EH (cell line): ENCODE measurements at places on chromosomes 12 and 14.

GRCh38 chr12:114190971-114191370, 215.0 kb downstream of the TBX5 start:
- DNase-seq = no peak

GRCh38 chr12:53201639-53202038, 5.4 kb downstream of the ITGB7 start:
- DNase-seq = no peak

DNA sequence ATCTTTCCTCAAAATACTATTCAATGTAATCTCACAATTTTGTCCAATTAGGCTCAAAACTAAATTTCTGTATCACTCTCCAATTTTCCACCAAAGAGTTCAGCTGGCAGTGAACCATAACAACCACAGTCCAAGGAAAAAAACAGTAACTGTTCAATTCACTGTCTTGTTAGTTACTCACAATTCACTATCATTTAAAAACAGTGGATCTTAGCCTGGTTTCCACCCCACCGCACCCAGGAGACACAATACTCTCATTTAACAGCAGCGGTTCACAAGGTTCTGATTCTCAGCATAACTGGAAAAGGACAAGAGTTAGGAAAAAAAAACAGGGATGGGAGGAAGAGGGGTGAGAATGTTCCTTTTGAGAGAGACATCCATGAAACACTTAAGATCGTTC, 40.5 kb downstream of the MED13L start:
- DNase-seq = no peak

DNA sequence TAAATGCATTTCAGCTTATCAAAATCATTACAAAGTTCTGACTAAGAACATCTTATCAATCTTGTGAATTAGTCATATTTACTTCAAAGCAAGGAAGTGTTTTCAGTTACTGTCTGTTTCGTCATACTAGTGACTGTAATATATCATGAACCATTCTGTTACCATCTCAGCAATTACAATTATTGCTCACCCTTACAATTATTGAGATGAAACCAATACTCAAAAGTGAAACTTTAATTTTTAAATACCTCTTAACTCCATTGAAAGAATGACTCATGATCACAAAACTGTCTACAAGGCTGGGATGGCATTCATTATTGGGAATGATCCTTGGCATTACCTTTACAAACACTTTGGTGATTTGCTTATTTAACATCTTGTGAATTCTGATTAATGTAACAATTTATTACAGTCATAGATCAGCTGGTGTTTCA, 90.3 kb downstream of the RPS6KA5 start:
- peak; percentile 1 for DNase-seq

- no peak for DNase-seq
Measured at GRCh38 chr12:62282057-62282774, 22.0 kb downstream of the USP15 start.

- DNase-seq = no peak
Measured at GRCh38 chr12:11756022-11756421, 106.5 kb downstream of the ETV6 start.

- no peak for DNase-seq
Measured at GRCh38 chr14:68215629-68216028, 396.1 kb downstream of the RAD51B start.

GRCh38 chr12:16785524-16785923, 179.6 kb upstream of the LMO3 start:
- no peak for DNase-seq

GRCh38 chr12:93829016-93829415, 151.8 kb downstream of the CRADD start:
- DNase-seq = peak; percentile 24

DNA sequence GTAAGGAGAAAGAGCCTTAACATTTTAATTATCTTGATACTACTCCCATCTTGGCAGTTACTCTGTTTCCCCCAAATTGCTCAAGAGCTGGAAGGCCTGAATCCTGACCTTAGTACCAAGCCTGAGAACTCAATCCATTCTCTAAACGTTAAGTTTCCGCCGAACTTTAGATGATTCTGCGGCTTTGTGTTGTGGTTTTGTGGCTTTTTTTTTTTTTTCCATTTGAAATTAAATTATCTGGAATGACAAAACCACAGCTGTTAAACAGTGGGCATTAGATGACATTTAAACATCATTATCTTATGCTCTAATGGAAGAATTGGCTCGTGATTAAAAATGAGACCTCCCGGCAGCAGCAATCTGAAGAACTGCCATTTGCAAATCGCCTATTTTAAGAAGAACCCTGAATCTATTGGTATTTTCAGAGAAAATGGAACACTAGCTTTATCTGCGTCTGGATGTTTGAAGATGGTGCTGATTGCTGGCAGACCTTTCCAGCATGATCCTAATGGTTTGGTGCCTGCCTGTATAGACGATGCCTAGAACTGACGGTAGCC, 38.4 kb downstream of the TMEM132C start:
- DNase-seq = no peak

- no peak for DNase-seq
Measured at GRCh38 chr14:77316872-77317301, 3.8 kb downstream of the POMT2 start.

- peak; percentile 41 for DNase-seq
Measured at GRCh38 chr14:89489761-89490437, 72.9 kb upstream of the FOXN3 start.

DNA sequence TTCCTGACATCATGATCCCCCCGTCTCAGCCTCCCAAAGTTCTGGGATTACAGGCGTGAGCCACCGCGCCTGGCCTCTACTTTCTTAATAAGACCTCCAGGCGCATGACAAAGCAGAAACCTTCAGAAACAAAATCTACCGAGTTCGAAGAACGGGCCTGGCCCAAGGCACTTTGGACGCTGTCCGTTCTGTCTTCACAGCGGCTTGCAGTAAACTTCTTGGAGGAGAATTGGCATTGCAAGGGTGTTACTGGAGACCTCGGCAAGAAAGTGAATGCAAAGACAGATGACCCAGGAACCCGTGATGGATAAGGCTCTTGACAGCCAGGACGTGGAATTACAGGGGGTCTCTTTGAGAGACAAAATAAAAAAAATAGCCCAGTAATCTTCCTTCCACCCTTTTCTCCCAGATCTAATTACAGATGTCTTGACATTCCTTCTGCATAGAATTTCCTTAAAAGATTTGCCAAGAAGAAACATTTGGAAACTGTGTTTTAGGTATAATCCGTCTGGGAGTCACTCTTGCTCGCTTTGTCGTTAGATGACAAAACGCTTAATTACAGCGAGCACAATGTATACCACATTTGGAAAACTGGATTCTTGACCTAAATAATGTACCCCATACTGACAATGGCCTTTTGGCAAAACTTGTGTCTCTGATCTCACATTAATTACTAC, 83.2 kb upstream of the TBX3 start:
- DNase-seq = no peak

GRCh38 chr12:29990971-29991370, 207.2 kb upstream of the TMTC1 start:
- DNase-seq = peak; percentile 30

DNA sequence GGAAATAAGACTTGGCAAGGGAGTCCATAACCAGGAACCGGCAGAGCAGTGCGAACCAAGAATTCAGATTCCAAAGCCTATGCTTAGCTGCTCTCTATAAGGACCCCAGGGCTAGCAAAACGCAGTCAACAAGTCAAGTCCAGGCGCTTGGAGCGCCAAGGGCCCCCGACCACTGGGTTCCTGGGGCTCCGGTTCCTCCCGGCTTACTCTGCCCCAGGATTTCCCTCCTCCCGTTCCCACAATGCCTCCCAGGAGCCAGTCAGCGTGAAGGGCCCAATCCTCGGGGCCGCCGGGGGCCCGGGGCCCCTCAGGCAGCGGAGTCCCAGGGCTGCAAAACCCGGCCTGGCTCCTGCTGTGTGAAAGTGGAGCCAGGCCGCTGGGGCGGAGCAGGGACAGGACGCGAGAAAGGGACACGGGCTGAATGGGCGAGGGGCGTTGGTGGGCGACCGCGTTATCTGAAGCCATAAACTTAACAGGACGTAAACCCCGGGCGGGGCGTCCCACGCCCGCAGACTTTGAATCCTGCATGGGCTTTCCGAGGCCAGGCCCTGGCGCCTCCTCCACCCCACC, 1.5 kb downstream of the KRT8 start:
- DNase-seq = peak; percentile 72

DNA sequence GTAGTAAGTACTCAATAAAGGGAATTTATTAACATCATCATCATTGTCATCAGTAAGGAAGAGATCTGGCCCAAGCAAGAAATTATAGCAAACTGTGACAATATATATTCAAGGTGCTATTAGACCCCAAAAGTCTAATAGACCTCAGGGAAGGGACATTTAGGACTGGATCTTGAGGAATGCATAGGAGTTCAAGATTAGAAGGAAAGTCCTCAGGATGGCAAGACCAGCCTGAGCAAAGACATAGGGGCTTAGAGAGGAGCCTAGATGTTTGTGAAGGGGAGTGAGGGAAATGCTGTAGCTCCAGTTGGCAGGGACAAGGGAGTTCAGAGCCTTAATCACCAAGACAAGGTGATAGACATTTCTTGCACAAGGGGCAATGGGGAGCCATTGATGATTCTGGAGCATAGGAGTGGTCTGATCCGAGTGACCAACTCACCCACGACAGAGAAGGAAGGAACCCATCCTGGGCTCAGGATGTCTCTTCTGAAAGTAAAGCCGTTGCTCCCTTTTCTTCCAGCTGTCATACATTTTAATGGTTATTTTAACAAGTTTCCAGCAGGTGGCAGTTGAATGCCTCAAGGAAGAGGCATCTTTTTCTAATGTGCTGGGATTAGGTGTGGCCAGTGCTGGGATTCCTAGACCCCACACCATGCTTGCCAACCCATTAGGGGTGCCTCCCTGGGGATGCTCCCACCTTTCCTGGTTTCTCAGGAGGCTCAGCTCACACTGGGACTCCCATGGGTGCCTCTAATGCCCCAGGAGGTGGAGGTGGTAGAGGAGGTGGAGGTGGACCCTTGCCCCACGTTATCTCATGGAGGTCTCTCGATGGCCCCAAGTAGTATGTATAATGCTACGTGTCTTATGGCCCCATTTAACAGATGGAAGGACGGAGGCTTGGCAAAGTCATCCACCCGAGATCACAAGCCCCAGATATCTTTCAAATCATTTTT, 37.8 kb downstream of the PHETA1 start:
- DNase-seq = peak; percentile 69

- DNase-seq = no peak
Measured at GRCh38 chr14:95895720-95896119, 19.1 kb downstream of the TUNAR start.

DNA sequence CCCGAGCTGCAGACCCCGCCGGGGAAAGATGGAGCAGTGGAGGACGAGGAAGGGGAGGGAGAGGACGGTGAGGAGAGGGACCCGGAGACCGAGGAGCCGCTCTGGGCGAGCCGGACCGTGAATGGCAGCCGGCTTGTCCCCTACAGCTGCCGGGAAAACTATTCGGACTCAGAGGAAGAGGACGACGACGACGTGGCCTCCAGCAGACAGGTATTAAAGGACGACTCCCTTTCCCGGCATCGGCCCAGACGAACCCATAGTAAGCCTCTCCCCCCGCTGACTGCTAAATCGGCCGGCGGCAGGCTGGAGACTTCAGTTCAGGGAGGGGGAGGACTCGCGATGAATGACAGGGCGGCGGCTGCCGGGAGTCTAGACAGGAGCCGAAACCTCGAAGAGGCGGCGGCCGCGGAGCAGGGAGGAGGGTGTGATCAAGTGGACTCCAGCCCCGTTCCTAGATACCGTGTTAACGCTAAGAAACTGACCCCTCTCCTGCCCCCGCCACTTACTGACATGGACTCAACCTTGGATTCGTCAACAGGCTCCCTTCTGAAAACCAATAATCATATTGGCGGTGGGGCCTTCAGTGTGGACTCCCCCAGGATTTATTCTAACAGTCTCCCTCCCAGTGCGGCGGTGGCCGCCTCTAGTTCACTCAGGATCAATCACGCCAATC, 962 bp downstream of the LEMD3 start:
- DNase-seq = peak; percentile 63

DNA sequence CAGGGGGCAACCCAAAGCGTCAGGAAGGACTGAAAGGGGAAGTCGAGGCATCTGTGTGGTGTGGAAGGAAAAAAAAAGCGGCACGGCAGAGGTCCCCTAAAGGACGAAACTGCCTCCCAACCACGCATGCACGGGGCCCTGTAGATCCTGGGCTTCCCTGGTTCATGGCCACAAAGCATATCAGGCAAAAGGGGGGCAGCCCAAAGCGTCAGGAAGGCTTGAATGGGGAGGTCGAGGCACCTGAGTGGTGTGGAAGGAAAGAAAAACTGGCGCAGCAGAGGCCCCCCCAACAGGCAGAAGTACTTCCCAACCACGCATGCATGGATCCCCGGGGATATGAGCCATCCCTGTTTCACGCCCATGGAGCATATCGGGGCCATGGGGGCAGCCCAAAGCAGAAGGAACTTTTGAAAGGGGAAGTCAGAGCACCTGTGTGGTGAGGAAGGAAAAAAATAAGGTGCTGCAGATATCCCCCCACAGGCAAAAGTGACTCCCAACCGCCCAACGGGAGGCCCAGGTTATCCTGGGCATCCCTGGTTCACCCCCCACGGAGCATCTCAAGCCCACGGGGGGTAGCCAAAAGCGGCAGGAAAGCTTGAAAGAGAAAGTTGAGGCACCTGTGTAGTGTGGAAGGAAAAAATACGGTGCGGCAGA, 581.2 kb downstream of the ALG10 start:
- DNase-seq = no peak

- peak; percentile 19 for DNase-seq
Measured at GRCh38 chr12:48934312-48934706, 9.0 kb upstream of the FKBP11 start.

DNA sequence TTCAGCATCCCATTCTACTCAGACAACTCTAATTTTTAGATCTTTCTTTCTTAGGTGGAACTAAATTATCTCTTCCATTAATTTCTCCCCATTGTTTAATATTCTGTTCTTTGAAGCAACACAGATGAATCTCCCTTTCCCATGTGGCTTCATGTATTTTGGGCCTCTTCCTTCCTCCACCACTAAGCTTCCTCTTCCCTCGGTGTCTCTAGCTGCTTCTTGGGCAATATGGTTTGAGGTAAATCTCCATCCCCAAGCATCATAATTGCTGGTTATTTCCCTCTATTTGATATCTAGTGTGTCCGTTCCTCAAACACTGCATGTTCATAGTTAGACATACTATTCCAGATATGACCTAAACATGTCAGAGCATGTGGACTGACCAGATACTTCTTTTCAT, 119.2 kb downstream of the PELI2 start:
- no peak for DNase-seq

DNA sequence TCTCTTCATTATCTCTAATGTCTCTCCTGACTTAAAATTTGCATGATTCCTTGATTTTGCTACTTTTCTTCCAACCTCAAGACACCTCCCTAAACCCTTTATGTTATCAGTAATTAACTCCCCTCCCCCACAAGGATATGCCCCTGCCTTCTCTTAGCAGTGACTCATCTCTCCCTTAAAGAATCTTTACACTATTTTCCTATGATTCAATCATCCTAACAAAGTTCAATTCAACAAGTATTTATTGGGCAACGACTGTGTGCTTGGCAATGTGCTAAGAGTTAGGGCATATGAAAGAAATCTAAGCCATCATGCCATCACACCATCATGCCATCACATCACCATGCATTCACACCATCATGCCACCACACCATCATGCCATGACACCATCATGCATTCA, 80.1 kb downstream of the ANO2 start:
- DNase-seq = no peak

GRCh38 chr14:63394432-63394831, 75.7 kb upstream of the GPHB5 start:
- no peak for DNase-seq
